ENCODE measurements at places on chromosomes 3 and 15.

GRCh38 chr15:87031540-87032230, 952.0 kb downstream of the AGBL1 start:
- no peak for DNase-seq

DNA sequence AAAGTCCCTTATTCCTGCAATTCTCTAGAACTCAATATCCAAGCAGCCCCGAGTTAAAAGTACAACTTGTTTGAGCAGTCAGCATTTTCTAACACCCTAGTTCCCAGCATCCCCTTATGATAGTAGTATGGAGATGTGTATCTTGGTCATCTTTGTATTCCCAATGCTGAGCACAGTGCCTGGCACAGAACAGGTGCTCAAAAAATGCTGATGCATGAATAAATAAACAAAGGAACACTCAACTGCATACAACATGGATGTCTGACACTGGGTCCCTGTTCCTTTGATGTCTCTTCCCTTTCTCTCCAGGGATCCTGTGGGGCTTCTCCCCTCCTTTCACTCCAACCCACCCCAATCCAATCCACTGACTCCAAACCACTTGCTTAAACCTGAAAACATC, 23.9 kb upstream of the B3GNT5 start:
- no peak for DNase-seq

DNA sequence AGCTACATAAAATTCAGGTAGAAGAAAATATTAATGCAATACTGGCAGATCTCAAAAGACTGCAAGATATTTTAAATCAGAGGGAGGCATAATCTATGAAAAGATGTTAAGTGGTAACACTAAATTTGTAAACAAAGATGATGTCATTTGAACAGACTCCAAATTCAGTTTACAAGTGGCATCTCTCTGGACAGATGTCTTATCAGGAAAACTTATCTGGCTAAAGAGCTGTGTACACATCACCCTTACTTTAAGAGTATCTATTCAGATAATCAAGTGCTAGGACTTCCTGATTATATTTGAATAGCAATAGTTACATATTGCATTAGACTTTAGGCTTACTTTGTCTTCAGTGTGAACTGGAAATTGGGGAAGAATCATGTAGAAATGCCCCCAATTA, 231.5 kb downstream of the WDR72 start:
- DNase-seq: no peak

- no peak for DNase-seq
These were observed 39.1 kb downstream of the MRPL46 start for GRCh38 chr15:88428053-88428452.
